NCI-H69 (cell line): ENCODE measurements at places on chromosomes 5 and 9.

GRCh38 chr5:135505973-135506372 lies 29.8 kb downstream of the NEUROG1 start:
- DNase-seq = peak; percentile 43

DNA sequence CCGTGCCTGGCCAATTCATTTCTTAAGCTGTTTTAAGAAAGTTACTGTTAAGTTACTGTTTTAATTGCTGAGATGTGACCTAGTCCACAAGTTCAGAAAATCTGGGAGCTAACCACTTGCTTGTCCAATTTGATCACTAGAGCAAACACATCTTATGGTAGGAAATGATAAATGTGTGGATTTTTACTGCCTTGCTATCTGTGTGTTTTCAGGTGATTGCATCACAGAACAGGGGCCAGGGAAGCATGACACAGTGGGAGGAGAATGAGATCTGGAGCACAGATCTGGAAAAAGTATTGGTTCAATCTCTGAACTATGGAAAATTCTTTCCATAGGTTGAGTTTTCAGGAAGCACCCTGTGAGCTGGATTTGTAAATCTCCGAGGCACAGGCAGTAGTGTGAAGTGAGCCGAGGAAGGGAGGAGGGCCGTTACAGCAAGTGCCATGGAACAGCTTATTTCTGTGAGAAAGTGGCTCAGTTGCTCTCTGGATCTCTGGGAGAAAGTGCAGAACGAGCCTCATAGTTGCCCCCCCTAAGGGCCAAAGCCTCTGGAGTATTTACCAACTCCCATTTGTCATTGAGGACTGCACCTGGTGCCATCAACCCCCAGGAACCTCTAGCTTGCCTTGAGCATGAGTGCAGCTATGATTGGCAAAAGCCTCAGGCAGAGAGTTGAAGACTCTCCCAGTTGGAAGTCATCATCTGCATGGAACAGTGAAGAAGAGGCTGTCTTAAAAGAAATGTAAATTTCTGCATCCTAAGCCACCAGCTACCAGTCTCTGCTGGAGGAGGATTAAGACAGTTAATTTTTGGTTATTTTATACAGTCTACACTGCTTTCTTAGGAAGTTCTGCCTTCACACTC lies 161.8 kb upstream of the CLINT1 start:
- peak; percentile 26 for DNase-seq

GRCh38 chr9:431701-432100 lies 217.0 kb downstream of the DOCK8 start:
- no peak for DNase-seq

DNA sequence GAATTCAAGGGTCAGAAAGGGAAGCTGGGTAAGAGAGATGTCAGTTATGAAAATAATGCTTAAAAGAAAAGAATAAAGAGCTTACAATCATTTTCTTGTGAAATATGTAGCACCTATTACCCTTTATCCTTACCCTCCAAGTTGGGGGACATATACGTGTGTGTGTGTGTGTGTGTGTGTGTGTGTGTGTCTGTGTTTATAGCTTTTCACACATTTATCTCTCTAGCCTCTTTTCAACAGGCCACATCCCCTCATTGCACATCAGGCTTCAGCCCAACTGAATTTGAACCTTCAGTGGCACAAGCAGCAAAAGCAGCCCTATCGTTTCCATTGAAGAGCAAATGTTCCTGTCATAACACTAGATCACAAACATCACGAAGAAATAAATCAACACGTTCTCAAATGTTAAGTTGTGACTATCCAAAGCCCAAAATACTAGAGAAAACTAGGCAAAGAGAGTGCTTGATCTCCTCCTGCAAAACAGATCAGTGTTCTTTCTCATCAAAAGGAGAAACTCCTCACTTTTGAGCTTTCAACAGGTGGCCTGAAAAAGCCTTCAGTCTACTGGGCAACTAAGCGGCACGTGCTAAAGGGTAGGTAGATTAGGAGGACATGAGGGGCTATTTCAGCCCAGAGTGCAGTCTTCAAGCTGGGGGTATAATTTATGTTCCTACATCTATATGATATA lies 416.4 kb downstream of the EFNA5 start:
- DNase-seq = peak; percentile 55

DNA sequence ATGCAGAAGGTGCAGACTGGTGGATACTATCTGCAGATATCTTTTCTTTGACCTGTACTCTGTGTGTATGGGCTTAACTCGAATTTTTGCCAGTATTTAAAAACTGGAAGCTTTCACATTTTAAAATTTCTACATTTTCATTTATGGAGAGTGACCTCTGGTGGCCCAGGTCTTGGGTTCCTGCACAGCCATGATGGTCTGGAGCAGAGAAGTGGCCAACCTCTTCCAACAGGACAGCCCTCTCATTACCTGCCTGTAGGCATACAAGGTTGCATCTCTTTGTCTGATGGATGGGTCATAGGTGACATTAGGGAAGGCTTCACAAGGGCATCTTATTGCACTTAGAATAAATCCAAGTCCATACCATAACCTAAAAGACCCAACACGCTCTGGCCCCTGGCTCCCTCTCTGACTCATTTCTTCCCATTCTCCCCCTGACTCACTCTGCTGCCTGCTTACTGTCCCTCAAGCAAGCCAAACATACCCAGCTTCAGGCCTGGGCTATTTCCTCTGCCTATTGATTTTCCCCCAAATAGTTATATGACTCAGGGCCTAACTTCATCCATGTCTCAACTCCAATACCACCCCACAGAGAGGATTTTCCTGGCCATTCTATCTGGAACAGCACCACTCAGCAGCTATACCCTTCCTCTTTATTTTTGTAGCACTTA lies 113.3 kb upstream of the SLC1A3 start:
- DNase-seq = no peak

- no peak for DNase-seq
Observed at GRCh38 chr9:127863191-127863621, 8.7 kb upstream of the ENG start.

- DNase-seq = no peak
Observed at GRCh38 chr9:81363916-81364480, 325.3 kb downstream of the TLE1 start.

- no peak for DNase-seq
Observed at GRCh38 chr5:35876922-35877321, 20.2 kb downstream of the IL7R start.

GRCh38 chr5:39816156-39816845 lies 391.5 kb upstream of the DAB2 start:
- DNase-seq = no peak

DNA sequence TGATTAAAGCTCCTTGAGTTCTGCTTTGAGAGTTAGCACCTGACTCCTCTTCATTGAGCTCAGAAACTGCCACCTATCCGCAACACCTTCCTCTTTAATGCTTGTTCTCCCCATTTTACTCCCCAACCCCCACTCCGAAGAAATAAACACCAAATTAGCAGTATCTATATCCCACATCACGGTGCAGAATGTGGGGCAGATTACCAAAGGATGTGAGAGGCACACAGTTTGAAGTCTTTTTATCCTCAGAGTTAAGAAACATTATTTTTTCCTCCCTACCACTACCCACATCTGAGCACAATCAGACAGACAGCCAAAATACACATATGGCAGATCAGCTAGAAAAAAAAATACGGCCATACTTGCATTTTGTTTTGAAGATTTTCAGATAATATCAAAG lies 26.1 kb upstream of the IL7R start:
- DNase-seq = peak; percentile 7

DNA sequence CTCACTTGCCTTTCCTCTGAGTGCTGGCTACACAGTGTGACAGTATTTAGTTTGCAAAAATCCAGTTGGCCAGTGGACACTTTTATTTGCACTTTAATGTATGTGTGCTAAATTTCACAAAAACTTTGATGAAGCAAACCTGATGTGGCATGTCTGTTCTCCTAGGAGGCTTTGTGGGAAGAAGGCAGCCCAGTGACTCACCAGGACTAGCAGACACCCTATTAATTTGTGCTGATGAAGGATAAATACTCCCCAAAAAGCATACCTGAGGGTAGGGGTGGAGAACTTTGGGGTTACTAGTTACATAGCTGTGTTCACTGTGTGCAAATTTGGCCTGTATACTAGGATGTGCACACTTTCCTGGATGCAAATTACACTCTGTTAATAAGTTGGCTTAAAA lies 39.3 kb upstream of the IPPK start:
- no peak for DNase-seq

GRCh38 chr9:13163946-13164345 lies 115.5 kb downstream of the MPDZ start:
- peak; percentile 54 for DNase-seq

DNA sequence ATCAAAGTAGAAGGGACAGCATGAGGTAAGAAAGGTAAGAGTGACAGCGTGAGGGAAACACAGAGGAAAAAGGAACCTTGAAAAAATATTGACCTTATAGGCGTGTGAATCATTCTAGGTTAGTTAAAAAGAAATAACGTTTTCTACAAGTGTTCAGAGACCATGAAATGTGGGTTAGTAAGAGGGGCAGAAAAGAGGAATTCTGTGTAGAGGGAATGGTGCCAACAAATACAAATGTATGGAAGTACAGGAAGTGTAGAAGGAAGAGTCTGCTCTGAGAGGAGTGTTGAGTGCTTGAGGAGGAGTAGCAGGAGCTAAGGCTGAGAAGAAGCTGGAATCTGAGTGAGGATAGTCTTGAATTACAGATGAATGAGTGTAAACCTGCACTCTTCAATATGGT lies 418.6 kb upstream of the RIOK2 start:
- no peak for DNase-seq

DNA sequence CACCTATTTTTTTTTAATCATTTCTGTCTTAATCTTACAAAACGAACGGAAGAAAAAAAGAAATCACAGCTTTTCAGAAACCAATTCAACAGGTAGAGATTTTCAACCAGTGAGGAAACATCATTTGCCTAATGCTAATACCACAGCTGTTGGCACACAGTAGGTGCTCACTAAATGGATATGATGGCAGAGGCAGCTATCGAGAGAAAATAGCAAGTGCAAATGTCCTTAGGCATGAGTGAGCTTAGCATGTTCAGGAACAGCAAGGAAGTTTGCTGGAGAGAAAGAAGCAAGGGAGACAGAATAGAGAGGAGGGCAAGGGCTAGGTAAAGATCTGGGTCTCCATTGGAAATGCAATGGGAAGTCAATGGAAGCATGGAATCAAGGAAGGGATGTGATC lies 49.2 kb downstream of the CEMIP2 start:
- no peak for DNase-seq

GRCh38 chr9:17521100-17521855 lies 57.6 kb upstream of the SH3GL2 start:
- DNase-seq = peak; percentile 87

GRCh38 chr5:33734537-33734936 lies 157.3 kb downstream of the ADAMTS12 start:
- DNase-seq = no peak

DNA sequence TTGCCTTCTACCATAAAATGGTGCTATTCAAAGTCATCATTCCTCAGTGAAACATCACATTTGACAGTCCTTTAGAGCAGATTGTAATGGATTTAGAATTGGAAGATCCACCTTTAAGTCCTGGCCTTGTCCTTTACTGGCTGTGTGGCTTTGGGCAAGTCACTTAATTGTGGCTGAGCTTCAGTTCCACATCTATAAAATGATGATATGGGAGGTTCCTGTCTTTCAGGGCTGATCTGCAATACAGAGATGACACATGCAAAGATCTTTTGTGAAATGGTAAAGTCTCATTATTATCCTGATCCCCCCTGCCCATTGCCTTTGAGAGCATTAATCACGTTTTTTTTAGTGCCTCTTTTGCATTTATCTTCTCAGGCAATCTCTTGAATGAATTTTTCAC lies 58.2 kb downstream of the ZFAND5 start:
- DNase-seq = no peak

DNA sequence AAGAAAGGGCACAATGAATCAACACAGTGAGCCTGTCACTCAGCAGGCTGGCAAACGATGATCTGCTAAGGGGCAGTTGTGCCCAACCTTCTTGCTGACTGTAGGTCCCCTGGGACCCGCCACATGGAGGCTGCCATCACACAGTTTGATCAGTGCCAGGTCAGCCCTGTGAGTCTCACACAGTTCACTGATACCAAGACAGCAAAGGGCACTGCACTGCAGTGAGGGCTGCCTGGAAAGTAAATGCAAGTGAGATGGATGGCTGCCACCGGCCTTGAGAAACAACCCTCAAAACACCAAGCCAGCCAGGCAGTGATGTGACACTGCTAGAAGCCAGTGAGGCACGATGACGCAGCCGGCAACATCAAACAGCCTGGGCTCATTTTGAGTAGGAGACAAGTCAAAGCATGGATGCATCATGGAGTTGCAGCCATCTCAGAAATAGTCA lies 30.3 kb downstream of the FOXD1 start:
- peak; percentile 27 for DNase-seq

DNA sequence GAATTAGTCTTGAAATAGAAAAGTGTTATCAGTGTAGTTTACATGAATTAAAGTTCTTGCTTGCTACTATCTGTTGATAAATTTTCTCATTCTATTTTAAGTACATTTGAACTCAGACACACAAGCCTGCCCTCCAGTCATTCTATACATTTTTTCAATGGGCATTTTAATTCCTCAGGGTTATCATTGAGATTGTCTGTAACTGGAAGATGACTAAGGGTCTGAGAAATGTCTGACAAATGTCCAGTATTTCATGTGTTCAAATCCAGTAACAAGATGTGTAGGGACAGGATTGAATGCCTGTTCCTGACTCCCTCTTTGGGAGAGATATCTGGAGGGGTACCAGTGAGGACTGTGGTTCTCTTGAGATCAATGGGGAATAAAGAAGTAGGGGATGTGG lies 223.9 kb upstream of the ADAMTSL1 start:
- DNase-seq = no peak

DNA sequence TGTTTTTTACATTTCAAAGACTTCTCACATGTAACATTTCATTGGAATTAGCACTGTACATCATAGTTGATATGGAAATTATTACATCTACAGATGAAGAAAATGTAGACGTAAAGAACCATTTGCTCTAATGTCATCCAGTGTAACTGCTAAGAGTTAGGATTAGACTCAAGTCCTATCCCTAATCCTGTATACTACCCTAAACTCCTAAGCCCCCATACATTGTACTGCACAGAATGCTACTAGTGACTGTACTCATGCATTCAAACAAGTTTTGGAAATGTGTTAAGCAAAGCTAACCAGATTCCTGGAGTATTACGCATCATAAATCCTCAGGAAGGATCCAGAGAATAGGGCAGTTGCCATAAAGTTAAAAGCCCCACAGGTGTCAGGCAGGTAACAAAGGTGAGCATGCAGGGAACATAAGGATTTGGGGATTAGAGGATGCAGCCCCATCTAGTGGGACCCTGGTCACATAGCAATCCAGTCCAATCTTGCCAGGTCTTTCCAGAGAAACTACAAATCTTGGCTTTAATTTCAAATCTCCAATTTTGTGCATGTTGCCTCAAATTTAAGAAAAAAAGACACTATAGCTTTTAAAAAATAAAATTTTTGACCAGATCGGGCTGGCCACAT lies 32.0 kb downstream of the HAVCR1 start:
- DNase-seq = peak; percentile 78

DNA sequence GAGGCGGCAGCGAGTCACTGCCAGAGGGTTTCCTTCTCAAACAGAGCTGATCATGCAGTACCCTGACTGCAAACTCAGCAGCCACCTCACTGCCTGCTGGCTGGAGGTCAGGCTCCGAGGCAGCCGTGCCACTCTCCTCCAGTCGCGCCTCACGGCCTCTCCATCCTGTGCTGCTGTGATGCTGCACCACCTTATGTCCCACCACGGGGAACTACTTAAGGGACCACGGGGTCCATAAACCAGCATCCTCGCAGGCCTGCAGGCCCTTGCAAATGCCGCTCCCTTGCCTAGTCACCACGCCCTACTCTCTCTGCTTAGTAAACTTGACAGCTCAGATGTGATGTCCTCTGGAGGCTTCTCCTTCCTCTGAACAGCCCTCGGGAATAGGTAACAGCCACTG lies 99.2 kb downstream of the CRB2 start:
- no peak for DNase-seq

- no peak for DNase-seq
Observed at GRCh38 chr9:132288966-132289365, 65.8 kb downstream of the SETX start.

GRCh38 chr5:139872052-139872766 lies 76.6 kb downstream of the PSD2 start:
- DNase-seq = peak; percentile 9
